ENCODE measurements at places on chromosomes 16 and 17.

DNA sequence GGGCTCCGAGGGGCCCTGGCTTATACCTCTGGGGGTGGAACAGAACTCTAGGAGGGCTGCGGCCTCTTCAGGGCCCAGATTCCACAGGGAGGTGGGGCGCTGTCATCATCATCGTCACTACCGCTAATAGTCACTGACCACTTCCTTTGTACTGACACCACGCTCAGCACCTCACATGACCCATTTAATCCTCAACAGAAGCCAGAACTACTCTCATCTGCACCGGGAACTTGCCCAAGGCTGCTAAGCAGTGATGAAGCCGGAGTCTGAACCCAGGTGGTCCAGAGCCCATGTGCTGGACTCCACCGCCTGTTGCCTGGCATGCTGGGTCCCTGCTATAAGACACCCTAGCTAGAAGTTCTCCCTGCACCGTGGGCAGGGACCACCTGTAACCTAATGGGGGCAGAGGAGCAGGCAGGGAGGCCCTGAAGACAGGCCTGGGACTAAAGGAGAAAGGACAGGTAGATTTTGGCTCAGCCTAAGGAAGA lies 12.0 kb downstream of the UNC13D start:
- no peak for DNase-seq

GRCh38 chr17:79926142-79926604 lies 86.9 kb upstream of the CBX4 start:
- DNase-seq, result no peak

GRCh38 chr17:18004884-18005305 lies 32.2 kb downstream of the DRC3 start:
- DNase-seq, result no peak

DNA sequence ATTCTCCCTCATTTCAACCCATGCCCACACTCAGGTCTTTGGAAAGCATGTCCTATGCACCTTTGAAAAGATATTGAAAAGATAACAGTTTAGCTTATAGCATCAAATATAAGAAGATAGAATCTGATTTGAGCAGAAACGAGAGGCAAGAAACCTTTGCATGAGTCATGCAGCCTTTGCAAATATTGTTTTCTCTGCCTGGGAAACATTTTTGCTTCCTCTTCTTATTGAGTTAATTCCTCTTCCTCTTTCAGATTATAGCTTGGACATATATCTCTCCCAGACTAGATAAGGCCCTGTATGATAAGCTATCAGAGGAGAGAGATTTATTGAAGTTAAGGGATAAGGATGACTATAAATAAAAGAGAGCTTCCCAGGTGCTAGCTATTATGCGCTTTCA lies 46.1 kb upstream of the KCNJ2 start:
- no peak for DNase-seq

- DNase-seq, result no peak
Measured at GRCh38 chr16:22385196-22385595, 10.8 kb upstream of the CDR2 start.

GRCh38 chr17:75288770-75289114 lies 491 bp downstream of the SLC25A19 start:
- DNase-seq, result no peak

GRCh38 chr16:11029948-11030347 lies 85.6 kb downstream of the CLEC16A start:
- no peak for DNase-seq

DNA sequence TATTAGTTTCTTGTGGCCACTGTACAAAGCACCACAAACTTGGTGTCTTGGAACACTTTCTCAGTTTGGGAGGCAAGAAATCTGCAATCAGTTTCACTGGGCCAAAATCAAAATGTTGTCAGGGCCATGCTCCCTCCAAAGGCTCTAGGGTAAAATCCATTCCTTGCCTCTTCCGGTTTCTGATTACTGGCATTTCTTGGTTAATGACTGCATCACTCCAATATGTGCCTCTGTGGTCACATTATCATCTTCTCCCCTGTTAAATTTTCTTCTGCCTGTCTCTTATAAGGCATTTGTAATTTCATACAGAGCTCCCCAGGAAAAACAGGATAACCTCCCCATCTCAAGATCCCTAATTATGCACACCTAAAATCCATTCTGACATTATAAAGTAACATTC lies 34.8 kb downstream of the ZNF287 start:
- no peak for DNase-seq

GRCh38 chr16:89925596-89926079 lies 2.5 kb downstream of the TUBB3 start:
- no peak for DNase-seq

GRCh38 chr17:2095536-2095910 lies 40.6 kb downstream of the HIC1 start:
- DNase-seq, result no peak

DNA sequence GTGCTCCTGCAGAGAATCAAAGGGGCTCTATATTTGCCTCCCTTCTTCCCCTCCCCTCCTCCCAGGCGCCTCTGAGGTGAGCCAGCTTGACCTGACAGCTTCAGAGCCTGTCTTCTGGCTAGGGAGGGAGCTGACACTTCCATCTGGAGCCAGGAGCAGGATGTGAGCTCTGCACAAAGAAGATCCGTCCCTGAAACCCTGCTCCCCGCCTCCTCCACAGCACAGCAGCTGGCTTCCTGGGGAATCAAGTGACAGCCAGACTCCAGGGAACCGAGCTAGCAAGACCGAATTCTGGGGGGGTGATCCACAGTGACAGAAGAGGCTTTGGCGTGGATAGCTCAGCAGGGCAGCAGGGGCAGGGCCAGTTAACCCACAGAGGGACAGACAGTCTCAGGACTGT lies 37.2 kb downstream of the CCDC182 start:
- DNase-seq, result no peak
